ENCODE measurements at places on chromosomes 13 and 19.
A peak's percentile ranks its signal among the peaks of the same experiment; 100 is the strongest.

DNA sequence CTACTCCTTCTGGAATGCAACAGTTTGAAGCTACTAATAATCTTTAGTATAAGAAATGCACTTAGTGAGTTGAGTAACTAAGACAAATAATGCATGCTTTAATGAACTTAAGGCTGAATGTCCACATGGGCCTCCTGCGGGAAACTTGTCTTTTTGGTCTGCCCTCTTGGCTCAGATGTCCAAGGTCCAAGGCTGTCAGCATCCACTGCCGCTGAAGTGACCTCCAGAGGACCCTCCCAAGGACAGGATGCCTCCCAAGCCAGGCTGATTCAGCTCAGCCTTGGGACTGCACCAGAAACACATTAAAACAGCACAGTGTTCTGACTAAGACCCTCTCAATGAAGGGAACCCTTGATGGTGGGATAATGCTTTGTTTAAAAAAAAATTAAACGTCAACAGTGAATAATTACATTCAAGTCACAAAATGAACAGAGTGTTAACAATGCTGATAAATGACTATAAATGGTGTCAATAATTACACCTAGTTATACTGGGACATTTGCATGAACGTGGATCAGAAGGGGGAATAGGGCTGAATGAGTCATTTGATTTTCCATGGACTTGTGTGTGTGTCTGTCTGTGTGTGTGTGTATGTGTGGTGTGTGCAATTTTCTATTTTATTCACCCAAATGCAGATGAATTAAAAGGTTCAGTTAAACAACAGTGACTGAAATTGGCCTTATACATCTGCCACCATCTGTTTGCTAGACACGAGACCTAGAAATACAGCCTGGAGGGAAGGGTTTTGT is 150.5 kb downstream of the COL4A1 start:
- DNase-seq: no peak

GRCh38 chr13:23723471-23723870 is 153.3 kb downstream of the TNFRSF19 start:
- no peak for DNase-seq

- DNase-seq: no peak
These were observed 5.6 kb downstream of the GFY start for GRCh38 chr19:49430678-49431329.

- no peak for DNase-seq
These were observed 2532.9 kb downstream of the PCDH9 start for GRCh38 chr13:64697226-64697625.

DNA sequence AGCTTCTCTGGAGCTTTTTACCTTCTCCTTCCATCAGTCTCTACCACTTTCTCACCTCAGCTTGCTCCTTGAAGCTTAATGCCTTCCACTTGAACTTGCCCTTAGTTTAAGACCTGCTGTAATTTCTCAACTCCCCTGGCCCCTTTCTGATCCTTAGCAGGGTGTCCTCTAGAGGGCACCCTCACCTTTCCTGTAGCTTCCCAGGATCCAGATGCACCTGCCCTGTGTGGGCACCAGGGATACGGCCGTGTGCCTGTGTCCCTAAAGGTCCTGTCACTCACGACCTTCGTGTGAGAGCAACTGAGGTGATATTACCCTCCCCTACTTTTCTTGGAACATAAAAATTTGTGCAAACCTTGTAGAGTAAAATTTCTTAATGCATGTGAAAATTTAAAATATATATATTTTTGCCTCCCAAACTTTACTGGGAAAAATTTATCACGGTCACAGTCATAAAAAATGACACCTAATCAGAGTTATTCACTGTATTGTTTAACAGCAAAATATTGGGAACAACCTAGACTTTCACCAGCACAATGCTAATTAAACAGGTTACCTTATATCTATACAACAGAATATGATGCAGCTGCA is 46.4 kb downstream of the PSG3 start:
- peak; percentile 23 for DNase-seq

- peak; percentile 91 for DNase-seq
These were observed 4.0 kb downstream of the PIK3R2 start for GRCh38 chr19:18156841-18157464.
